ENCODE measurements at places on chromosomes 2 and 18.

DNA sequence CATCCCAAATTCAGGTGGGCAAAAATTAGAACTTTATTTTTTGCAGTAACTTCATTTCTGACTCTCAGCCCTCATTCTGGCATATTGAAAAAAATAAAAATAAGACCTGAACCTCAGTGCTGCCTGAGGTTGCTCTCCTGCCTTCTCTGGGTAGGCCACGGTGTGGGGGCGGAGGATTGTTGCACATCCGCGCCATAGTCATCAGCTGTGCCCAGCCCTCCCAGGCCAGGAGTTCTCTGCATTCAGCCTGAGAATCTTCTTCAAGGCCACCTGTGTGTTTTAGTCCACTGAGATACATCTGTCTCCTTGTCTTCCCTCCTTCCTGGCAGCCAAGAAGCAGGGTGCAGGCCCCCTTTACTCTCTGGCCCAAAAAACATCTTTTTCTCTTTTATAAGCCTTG, 94.7 kb downstream of the ARMC9 start:
- no peak for DNase-seq

DNA sequence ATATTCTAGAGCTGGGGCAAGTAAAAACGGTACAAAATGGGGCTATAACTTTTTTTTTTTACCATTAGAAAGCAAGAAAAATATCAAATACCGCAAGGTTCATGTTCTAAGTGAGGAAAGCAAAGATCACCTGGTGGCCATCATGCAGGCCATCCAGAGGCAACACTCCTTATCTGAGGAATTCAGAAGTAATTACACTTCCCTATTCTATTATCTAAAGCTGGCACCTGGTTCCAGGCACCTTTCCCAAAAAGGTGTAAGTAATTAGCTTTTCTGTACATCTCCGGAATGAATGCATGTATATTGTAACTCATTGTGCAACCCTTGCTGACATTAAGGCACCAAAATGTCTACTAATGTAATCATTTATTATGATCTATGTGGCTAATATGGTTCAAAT, 152.5 kb upstream of the GYPC start:
- no peak for DNase-seq

GRCh38 chr18:61666876-61667590, 225.8 kb downstream of the RNF152 start:
- no peak for DNase-seq

DNA sequence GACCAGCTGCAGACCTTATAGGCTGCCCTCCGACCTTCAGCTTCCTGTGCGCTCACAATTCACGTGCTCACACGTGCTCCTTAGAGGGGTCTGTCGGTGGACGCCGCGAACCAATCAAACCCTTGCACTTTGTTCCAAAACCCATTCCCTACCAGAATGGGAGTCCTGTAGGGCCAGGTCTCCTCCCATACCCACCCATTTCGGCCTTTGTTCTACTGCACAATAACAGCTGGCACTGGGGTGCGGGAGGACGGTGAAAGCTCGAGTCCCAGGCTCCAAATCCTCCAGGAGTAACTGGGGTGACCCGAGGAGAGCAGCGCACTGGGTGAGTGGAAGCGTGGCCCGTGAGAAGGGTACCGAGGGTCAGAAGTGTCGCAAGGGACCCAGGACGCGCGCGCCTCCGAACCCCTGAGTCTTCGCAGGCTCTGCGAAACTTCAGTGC, 13.0 kb downstream of the SIX3 start:
- no peak for DNase-seq

DNA sequence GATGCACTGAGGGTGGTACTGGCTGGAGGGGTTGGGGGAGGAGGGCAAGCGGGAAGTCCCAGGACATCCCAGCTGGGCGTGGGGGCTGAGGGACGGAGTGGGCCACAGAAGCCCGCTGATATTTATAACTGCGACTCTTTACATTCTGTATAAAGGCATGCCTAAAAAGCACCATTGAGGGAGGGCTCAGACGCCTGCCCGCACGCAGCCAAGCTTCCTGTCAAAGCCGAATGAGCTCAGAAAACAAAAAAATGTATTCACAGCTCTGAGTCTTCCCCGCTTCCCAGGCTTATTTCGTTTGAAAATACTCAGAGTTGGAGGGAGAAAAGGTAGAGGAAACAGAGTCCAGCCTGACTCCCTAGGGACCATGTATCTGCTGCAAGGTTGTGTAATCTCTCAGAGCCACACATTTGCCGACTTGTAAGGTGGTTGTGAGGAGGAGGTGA, 170.1 kb upstream of the HAAO start:
- DNase-seq, result no peak
